Stimulated activated CD8-positive, alpha-beta memory T cell treated with anti-CD3 and anti-CD28 coated beads, Interleukin-2, amount 100 ng/mL, for 48 hours (primary cell): ENCODE measurements at places on chromosomes 3 and 15.

DNA sequence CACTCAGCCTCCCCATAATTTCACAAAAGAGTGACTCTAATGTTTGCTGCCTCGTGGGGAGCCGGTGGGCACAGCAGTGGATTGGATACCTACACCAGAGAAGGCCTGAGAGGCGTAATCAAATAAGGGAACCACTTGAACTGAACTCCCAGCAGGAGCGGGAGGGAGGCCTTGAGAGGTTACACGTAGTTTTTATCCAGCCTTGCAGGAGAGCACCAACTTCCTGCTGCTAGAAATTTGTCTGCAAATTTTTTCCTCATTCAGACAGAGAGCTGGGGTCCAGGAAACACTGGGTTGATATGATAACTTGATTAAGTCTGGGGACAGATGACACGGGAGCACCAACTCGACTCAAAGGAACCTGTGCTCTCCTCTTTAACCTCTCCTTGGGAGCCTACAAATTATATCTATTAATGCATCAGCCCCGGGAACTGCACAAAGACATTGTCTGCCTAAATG is 69.8 kb downstream of the HES1 start:
- no peak for DNase-seq

- DNase-seq = no peak
Measured at GRCh38 chr15:65926899-65927298, 57.6 kb downstream of the RAB11A start.

GRCh38 chr15:23401627-23402026 is 45.4 kb downstream of the GOLGA6L2 start:
- no peak for DNase-seq

GRCh38 chr15:40763801-40764628 is at the start of gene GCHFR:
Gene GCHFR (plus strand): TSS chr15:40764068. CDS start chr15:40764181, 113 bp downstream.
- peak; percentile 61 for DNase-seq

DNA sequence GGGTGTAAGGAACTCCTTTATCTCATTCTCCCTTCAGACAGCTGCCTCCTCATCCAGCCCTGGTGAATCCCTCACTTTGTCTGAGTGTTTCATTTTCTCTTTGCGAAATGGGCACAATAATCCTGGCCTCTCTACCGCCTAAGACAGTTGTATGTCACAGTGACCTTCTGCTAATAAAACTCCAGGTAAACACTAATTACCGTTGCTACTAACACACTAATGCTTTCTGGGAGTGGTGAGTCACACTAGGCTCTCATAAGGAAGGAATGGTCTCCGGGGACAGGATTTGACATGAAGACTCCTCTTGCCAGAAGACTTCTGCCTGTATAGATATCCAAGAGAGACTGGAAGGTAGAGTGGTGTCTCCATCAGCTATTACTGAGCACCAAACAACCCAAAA is 71.7 kb upstream of the SNRK start:
- no peak for DNase-seq

GRCh38 chr3:184175506-184175905 is 851 bp downstream of the AP2M1 start:
- no peak for DNase-seq

GRCh38 chr3:197545571-197545970 is 10.2 kb downstream of the BDH1 start:
- no peak for DNase-seq

- no peak for DNase-seq
Measured at GRCh38 chr15:80693682-80694610, 1.2 kb upstream of the ABHD17C start.

DNA sequence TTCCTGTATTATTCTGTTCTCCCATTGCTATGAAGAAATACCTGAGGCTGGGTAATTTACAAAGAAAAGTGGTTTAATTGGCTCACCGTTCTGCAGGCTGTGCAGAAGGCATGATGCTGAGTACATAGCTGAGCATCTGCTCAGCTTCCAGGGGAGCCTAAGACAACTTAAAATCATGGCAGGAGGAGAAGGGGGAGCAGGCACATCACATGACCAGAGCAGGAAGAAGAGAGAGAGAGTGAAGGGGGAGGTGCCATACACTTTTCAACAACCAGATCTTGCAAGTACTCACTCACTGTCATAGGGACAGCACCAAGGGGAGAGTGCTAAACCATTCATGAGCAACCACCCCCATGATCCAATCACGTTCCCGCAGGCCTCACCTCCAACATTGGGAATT is 184.4 kb downstream of the GOLGA8K start:
- no peak for DNase-seq

DNA sequence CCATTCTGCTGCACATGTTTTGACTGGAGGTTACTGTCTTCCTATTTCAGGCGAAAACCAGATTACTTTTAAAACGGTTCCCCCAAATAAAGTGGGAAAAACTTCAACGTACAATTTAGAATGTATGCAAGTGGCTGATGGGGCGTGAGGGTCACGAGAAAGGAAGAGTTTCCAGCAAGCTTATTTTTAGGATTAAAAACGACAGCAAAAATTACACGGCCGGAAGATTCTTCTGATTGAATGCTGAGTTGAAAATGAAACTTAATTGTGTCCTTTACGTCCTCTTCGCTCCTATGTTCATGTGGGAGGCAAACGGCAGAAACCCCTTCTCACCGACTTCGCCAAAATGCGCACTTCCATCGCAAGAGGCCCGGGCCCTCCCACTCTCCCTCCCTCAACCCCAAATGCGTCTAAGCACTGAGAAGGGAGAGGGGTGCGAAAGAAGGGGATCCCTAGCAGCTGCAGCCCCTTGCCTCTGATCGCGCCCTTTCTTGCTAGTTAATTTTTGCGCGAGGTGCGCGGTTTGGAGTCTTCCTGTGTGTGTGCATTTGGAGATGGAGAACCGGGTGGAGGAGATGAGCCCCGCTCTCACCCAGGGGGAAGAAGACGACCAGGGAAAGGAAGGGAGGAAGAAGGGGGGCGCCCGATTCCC is 656 bp downstream of the CD47 start:
- peak; percentile 29 for DNase-seq

DNA sequence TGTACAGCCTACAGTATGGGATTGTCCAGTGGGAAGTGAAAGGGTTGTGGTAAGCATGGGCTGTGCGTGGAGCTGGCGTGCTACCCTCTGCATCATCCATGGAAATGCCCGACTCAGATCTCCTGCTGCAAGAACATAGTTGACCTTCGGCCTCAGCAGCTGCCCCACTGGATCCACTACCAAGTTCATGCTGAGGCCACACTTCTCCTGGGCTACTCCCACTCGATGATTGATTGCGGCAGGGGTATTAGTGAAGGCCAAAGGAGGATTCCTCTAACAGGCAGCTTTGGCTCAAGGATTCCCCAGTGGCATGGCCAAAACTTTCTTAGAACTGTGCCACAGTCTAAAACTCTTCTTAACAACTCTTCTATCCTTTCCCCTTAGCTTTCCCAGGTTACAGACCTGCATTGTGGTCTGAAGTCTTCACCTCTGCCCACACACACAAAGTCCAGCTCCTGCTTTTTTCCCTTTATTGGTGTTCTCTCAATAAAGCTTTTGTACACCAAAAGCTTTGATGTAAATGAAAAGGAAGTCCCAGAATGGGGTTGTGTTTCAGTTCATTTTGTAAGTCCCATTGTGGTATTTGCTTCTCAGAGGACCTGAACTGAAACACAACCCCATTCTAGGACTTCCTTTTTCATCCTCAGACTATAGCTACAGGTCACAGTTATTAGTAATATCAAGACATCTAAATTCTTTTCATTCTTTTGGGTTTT is 4.9 kb upstream of the TBC1D5 start:
- no peak for DNase-seq

GRCh38 chr3:149489060-149489690 is 14.7 kb downstream of the TM4SF4 start:
- no peak for DNase-seq

GRCh38 chr3:18393906-18394305 is 31.2 kb downstream of the SATB1 start:
- DNase-seq = no peak

DNA sequence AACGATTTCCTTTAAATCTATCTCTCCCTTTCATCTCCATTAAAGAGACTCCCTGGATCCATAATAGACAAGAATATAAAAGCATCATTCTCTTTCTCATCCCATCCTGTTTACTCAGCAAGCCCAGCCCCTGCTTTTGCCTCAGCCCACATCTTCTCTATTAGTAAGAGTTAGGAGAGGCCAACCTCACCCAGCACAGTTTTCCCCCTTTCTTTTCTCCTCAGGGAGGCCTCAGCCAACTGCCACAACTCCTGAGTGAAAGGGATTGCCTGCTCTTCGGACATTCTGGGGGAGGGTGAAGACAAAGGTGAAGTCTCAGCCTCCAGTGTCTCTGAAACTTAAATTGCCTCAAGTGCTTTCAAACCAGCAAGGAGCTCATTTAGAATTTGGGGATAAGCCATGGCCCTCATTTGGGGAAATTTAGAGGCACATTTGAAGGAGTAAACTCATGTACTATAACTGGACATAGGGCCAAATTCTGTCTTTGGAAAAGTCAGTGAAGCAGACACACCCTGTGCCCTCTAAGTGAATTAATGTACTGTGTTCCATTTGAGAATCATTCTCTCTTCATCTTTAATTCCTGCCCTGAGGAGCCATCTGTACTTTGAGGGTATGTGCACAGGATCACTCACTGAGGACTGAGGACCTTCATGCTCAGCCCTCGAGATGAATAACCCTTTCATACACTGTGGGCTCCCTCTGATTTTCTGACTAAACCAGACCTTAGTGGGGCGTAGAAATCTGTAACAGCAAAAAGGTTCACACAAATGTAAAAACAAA is 82.5 kb downstream of the SOX2 start:
- no peak for DNase-seq

DNA sequence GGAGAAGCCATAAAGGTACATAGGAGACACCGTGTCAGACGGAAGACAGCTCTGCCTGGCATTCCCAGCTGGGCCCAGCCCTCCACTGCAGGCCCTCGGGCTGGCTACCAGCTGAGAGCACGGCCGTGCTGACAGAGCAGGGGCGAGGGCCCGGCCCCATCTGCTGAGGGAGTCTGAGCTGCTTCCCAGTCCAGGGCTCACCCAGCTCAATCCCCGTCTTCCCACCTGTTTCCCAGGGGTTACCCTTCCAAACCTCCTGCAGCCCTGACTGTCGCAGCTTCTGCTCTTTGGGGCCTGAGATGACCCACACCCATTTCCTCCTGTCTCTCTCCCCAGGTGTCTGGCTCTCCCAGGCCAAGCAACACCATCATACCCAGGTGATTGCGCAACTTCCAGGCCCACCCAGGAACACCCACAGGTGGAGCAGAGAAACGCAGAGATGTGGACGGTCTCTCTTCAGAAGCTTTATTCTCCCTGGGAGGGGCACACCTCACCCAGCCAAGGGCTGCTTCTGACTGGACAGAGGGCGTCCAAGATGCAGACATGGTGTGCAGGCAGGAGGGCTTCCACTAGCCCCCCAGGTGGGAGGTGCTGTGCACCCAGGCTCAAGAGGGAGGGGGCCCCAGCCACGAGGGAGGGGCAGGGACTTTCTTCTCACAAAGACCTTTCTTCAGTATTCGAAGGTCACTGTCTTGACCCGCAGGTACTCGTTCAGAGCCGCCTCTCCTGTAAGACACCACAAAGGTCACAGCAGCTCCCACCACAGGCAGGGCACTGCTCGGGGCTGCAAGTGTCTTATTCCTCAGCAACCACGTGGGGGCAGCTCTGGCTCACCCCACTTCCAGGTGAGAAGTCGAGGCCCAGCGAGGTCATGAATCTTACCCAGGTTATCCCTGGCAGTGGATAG is 19.4 kb upstream of the SLC41A3 start:
- DNase-seq = no peak

DNA sequence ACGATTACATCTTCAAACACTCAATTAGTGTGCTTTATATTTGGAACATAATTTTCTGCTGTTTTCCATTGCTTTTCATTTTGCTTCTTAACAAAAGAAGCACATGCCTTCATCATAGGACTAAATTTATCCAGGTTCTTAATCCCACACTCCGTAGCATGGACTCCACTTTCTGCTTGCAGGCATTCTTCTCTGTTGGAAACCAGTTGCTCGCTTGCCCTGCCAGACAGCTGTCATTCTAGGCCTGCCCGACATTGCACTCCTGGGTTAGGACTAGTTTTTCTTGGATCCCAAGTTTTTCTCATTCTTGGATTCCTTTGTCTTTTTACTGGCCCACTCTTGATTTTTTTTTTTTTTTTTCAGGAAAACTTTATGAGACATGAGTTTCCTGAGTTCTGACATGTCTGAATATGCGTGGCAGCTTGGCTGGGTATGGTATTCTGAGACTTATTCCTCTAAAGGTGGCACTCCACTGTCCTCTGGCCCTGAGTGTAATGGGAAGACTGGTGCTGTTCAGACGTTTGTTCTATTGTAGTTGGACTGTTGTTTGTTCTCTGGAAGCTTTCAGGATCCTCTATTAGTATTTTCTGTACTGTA is 6.3 kb upstream of the ATP1B3 start:
- no peak for DNase-seq

GRCh38 chr3:129747992-129748391 is 141.5 kb upstream of the PLXND1 start:
- no peak for DNase-seq

- DNase-seq = no peak
Measured at GRCh38 chr3:31488475-31489017, 44.2 kb upstream of the STT3B start.

DNA sequence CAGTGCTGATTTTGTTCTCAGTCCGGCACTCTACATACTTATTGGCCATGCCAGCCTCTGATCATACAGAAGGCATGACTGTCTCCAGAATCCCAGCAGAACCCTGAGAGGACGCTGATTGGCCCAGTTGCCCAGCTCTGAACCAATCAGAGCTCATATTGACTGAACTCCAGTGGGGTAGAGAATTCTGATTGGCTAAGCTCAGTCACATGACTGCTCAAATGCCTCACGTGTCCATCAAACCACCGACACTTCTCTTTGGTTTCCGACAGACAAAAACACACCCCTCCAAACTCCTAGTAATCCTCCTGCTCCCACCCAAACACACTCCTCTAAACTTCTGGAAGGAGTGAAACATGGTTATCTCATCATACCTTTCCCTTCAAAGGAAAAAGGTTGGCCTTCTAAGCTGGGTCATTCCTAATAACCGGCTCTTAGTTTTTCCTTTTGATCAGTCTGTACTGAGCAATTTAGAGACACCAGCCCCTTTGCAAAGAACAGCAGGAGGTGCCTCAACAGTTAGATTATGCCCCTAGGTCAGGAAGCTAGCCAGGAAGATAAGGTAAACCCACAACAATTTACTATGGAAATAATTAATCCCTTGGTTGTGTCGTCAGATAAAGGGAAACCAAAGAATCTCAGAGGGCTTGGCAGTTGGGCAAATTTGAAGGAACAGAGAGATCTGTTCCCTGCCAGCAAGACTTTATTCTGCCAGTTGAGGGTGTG is 187.8 kb downstream of the TLE3 start:
- no peak for DNase-seq

DNA sequence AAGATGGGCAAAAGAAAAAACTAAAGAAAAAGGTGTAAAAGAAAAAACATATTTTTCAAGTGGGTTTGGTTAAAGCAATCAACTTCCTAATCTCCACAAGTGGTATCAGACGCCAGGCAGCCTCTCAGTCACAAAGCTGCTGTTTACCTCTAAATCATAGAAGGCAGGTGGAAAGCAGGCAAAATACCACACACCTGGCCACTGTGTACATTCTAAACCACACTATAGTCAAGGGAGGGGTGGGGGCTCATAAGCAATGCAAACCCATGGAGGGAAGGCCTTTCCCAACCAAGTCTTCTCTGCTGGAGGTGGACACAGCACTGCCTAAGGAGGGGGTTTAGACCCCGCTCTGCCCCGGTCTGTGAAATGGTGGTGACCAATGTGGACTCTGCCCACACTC is 50.4 kb downstream of the MCF2L2 start:
- DNase-seq = no peak
